Cortex of kidney (tissue), 1 donor: ENCODE measurements at places on chromosomes 1 and 21.

DNA sequence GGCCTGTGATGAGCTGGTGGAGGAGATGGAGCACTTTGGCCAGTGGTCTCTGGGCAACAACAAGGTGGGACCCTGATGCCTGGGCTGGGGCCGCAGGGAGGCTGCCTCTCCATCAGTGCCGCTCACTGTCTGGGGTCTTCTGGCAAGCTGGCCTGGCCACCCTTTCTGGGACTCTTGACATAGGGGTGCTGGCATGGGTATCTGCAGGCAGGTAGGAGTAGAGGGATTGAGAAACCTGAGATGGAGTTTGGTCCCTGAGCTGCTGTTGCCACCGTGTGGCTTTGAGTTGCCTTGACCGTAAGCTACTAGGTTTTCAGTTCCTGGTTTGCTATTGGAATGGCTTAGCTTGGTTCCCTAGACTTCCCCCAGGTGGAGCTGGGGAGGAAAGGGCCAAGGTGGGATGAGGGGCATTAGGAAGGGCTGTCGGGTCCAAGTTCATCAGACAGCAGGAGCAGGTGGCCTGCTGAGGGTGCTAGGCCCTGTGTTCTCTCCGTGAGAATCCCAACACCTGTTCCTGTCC lies 13.2 kb upstream of the MFN2 start:
- DNase-seq: no peak

- DNase-seq: no peak
Observed at GRCh38 chr1:175182201-175182746, 10.3 kb downstream of the KIAA0040 start.

GRCh38 chr1:165138960-165139359 lies 217.6 kb downstream of the LMX1A start:
- DNase-seq: no peak

GRCh38 chr21:41641510-41641815 lies 125.4 kb downstream of the RIPK4 start:
- no peak for DNase-seq

DNA sequence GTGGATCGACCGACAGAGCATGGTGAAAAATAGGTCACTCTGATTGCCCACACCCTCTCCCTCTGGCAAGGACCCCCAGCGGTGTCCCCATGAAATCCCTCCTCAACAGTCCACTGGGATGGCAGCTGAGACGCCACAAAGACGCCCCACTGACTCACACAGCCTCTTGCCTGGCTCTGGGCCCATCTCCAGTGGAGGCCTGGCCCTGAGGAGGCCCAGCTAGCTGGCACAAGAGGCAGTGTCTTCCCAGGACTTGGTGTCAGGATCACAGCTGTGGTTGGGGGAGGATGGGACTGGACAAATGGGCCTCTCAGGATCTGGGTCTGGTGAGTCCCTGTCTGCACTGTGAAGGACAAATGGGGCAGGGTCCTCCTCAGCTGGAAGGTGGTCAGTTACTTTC lies 4.6 kb downstream of the ALX3 start:
- DNase-seq: no peak

GRCh38 chr1:153921080-153921802 lies 1.5 kb downstream of the GATAD2B start:
- no peak for DNase-seq

DNA sequence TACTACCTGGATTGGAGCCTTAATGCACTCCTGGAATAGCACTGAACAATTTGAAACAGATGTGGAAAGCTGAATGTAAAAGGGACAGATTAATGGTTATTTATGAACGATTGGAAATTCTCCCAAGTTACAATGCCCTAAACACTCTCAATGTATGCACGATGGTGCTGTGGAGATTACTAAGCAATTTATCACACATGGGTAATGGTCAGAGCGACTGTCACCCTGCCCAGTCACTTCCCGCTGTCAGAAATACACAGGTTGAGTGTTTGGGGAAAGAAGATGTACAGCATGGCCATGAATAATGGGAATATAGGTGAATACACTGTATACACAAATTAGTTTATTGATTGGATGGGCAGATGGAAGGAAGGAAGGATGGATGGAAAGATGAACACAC lies 342.4 kb downstream of the VAV3 start:
- no peak for DNase-seq
